ENCODE measurements at places on chromosomes 7 and 10.

GRCh38 chr10:7260412-7260900 is 150.4 kb downstream of the SFMBT2 start:
- DNase-seq = no peak

- no peak for DNase-seq
Measured at GRCh38 chr10:13117841-13118783, 18.1 kb downstream of the OPTN start.

DNA sequence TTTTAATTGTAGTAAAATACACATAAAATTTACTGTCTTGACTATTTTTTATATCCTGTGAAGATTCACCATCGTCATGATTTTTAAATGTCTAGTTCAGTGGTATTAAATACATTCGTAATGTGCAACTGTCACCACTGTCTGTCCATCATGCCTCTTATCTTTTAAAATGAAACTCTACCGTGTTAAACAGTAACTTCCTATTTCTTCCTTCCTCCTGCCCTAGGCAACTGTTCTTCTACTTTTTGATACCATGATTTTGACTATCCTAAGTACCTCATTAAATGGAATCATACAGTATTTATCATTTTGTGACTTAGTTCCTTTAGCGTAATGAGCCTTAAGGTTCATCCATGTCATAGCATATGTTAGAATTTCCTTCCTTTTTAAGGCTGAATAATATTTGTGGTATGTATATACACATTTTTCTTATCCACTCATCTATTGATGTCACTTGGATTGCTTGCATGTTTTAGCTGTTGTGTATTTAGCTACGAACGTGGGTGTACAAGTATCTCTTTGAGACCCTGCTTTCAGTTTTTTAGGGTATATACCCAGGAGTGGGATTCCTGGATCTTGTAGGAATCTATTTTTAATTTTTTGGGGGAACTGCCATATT is 13.5 kb downstream of the SLK start:
- no peak for DNase-seq

- no peak for DNase-seq
Measured at GRCh38 chr10:50648935-50649227, 25.1 kb upstream of the SGMS1 start.

DNA sequence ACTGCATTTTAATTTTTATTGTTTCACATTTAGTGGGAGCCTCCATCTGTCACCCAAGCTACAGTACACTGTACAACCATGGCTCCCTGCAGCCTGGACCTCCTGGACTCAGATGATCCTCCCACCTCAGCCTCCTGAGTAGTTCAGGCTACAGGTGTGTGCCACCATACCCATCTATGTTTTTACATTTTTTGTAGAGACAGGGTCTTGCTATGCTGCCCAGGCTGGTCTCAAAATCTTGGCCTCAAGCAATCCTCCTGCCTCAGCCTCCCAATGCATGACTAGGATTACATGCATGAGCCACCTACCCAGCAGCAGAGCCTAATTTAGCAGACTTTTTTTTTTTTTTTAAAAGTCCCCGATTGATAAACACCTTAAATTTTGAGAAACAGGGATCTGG is 5.6 kb downstream of the PIP4K2A start:
- DNase-seq = no peak
